CD4-positive, alpha-beta T cell treated with Interleukin-10 for 1 hour (primary cell): ENCODE measurements at places on chromosomes 2 and 18.
A peak's percentile ranks its signal among the peaks of the same experiment; 100 is the strongest.

- no peak for DNase-seq
Measured at GRCh38 chr2:165497659-165498317, 28.3 kb downstream of the CSRNP3 start.

- DNase-seq, result no peak
Measured at GRCh38 chr2:157903626-157904025, 27.5 kb upstream of the ACVR1 start.

- DNase-seq, result peak; percentile 1
Measured at GRCh38 chr2:213806125-213806726, 522.0 kb downstream of the SPAG16 start.

DNA sequence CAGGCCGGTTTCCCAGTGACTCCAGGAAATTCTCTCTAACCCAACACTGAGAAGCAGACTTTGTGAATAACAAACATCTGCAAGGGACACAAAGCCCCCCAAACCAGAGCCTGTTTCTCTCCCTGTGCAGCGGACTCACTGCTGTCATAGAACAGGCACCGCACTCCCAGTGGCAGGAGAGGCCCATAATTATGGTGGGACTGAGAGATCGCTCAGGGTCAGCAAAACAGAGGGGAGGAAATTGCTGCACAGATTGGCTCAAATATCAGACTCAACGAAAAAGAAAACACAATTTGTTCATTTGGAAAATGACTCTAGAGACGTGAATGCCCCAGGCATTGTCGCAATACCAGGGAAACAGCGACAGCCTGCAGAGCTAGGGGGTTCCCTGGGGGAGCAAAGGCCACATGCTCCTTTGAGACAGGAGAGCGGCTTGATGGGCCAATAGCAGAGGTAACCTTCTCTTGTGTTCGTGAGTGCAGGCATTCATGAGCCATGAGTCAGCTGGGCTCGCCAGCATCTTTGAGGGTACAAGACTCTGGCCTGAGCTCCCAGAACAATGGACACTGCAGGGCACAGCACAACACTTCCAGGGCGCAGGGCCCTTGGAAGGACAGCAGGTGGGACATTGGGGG lies 143.3 kb upstream of the KLHL29 start:
- DNase-seq, result no peak

DNA sequence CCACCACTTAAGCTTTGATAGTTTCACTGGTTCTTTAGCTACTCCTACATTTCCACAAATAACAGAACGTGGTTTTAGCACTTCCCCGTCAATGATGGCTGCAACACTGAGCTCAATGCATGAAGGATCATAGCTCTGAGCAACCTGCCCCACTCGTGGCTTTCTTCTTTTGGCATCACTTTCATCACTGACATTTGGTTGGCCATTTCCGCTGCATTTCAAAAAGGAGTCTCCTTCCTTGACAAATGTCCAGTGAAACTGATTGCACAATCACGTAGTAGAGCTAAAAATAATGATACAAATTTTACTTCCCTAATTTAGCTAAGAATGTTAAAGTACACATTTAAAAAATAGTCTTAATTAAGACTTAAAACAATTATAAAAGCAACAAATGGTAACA lies 205.2 kb upstream of the HDAC4 start:
- DNase-seq, result no peak

- no peak for DNase-seq
Measured at GRCh38 chr2:16862471-16862870, 196.8 kb upstream of the CYRIA start.

GRCh38 chr18:63701952-63702351 lies 808 bp upstream of the SERPINB11 start:
- no peak for DNase-seq
